Aorta (tissue), 5 donors: ENCODE measurements at places on chromosomes 2 and 18. TPM values are rescaled to one million over a fixed set of nuclear protein-coding genes. Genes with fewer than 3 reads are reported as not detected.

- DNase-seq: no peak
Measured at GRCh38 chr2:197274349-197274748, 36.2 kb downstream of the ANKRD44 start.

- no peak for DNase-seq
Measured at GRCh38 chr2:226647621-226648518, 151.8 kb downstream of the IRS1 start.

- no peak for DNase-seq
Measured at GRCh38 chr2:26609839-26610277, 31.3 kb downstream of the CIB4 start.

GRCh38 chr2:67002618-67003371 lies 394.3 kb upstream of the ETAA1 start:
- DNase-seq: no peak

GRCh38 chr2:85945586-85945985 lies 56.8 kb upstream of the ST3GAL5 start:
- no peak for DNase-seq

DNA sequence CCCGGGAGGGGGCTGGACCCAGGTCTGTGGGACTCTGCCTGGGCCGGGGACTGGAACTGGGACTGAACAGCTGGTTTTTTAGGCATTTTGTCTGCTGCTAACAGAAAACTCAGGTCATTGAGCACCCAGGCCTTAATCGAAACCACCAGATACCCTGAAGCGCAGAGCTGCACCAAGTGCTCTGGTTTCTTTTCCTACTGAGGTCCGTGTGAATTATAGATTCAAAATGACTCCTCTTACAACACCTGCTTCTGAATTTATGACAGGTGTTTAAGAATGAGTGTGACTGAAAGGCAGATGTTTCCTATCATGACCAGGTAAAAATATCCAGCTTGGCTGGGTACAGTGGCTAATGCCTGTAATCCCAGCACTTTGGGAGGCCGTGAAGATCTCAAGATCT lies 47.8 kb downstream of the TRAPPC12 start:
- no peak for DNase-seq

The SERPINB12 gene
- not detected for total RNA-seq

The KCMF1 gene
- 66.7 TPM for total RNA-seq
